Thoracic aorta (tissue), 2 donors: ENCODE measurements at places on chromosomes 12 and 14.

DNA sequence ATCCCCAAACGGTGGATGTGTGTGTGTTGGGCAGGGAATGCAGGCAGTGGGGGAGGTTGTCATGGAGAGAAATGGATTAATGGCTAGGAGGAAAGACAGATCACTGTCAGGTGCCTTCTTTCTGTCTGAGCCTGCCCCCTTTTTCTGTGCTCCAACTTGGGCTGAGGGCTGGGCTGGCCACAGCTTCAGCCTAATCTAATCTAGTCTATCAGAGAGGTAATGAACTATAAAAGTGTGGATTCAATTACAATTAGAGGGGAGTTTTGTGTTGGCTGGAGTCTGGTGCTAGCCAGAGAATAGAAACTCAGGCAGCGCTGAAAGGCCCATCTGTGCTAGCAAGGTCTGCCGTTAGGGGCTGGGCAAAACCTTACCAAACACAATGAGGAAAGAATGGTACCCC is 41.2 kb downstream of the NEUROD4 start:
- no peaks in the 10 kb centered on the region for H3K4me1 ChIP-seq
- H3K27ac ChIP-seq = no peak overlapping the region
- no peaks in the 10 kb centered on the region for H3K36me3 ChIP-seq

GRCh38 chr14:60905923-60906322 is 75.0 kb downstream of the TRMT5 start:
- DNase-seq = no peak
- no peak overlapping the region for H3K27ac ChIP-seq
- H3K4me3 ChIP-seq = no peak overlapping the region

GRCh38 chr12:51275088-51275487 is 4.9 kb upstream of the SMAGP start:
- DNase-seq = no peak
- no peaks in the 10 kb centered on the region for H3K27me3 ChIP-seq

GRCh38 chr12:101076921-101077320 is 133.1 kb downstream of the SLC5A8 start:
- H3K36me3 ChIP-seq = no peaks in the 10 kb centered on the region
- peak overlapping the region; percentile 54 for H3K27ac ChIP-seq
- H3K4me1 ChIP-seq = peaks cover 39% of the 10 kb centered on the region
- DNase-seq = no peak

- H3K4me1 ChIP-seq = no peaks in the 10 kb centered on the region
- H3K27me3 ChIP-seq = no peaks in the 10 kb centered on the region
- DNase-seq = no peak
- no peak overlapping the region for H3K27ac ChIP-seq
Measured at GRCh38 chr12:10501030-10501429, 4.7 kb upstream of the EIF2S3B start.

- H3K4me1 ChIP-seq = no peaks in the 10 kb centered on the region
- H3K27me3 ChIP-seq = no peaks in the 10 kb centered on the region
- H3K36me3 ChIP-seq = peaks cover 17% of the 10 kb centered on the region
- no peak for DNase-seq
Measured at GRCh38 chr12:66345212-66345611, 42.9 kb downstream of the HELB start.

DNA sequence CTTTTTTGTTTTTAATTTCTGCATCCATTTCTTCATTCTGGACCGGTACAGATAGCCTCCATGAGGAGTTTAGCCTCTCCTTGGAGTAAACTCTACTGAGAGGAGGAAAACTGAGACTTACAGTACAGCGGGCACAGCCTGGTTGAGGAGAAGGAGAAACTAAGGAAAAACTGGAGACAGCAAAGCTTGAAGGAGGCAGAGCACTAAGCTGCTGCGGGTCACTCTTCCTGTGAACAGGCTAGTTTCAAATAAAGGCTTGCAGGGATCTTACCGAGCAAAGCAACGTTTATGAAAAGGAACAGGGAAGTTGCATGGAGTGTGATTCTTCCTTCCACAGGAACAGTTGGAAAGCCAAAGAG is 348 bp upstream of the SSTR1 start:
- no peaks in the 10 kb centered on the region for H3K27me3 ChIP-seq
- H3K27ac ChIP-seq = no peak overlapping the region
- H3K36me3 ChIP-seq = no peaks in the 10 kb centered on the region
- no peak for DNase-seq
- H3K4me1 ChIP-seq = peaks cover 34% of the 10 kb centered on the region
- H3K4me3 ChIP-seq = peak overlapping the region; percentile 71

DNA sequence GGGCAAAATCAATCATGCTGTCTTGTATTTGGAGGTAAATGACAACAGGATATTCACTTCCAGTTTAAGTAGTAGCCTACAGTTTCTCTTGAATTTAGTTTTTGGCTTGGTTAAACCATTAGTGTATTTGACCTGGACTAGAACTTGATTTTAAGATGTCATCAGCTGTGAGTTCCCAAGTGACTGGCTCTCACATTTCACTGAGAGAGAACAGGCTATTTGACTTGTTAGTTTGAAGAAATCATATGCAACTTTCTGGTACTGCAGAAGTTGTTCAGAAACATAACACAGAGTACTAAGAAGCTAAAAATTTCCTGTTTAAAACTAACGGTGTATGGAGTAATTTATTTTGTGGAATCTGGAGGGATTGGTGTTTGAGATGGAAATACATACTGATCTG is 22.3 kb downstream of the MNAT1 start:
- H3K27me3 ChIP-seq = no peaks in the 10 kb centered on the region
- H3K36me3 ChIP-seq = no peaks in the 10 kb centered on the region
- DNase-seq = no peak
- no peak overlapping the region for H3K27ac ChIP-seq
- H3K4me1 ChIP-seq = no peaks in the 10 kb centered on the region

GRCh38 chr12:19856389-19856788 is 417.1 kb downstream of the AEBP2 start:
- DNase-seq = no peak
- peak overlapping the region; percentile 48 for H3K4me3 ChIP-seq
- H3K4me1 ChIP-seq = peaks cover 3% of the 10 kb centered on the region
- no peaks in the 10 kb centered on the region for H3K36me3 ChIP-seq
- no peaks in the 10 kb centered on the region for H3K27me3 ChIP-seq

- H3K27ac ChIP-seq = no peak overlapping the region
- no peaks in the 10 kb centered on the region for H3K4me1 ChIP-seq
- no peaks in the 10 kb centered on the region for H3K27me3 ChIP-seq
- H3K4me3 ChIP-seq = no peak overlapping the region
Measured at GRCh38 chr14:87908550-87908949, 84.4 kb downstream of the GALC start.

- no peak for DNase-seq
- no peaks in the 10 kb centered on the region for H3K27me3 ChIP-seq
- H3K27ac ChIP-seq = no peak within 1 kb of the TSS
- H3K36me3 ChIP-seq = no peaks in the 10 kb centered on the region
Measured at GRCh38 chr12:55330446-55330845, at the start of gene OR6C3. OR6C3 (plus strand) TSS chr12:55330746; CDS start chr12:55331701, 955 bp downstream.

DNA sequence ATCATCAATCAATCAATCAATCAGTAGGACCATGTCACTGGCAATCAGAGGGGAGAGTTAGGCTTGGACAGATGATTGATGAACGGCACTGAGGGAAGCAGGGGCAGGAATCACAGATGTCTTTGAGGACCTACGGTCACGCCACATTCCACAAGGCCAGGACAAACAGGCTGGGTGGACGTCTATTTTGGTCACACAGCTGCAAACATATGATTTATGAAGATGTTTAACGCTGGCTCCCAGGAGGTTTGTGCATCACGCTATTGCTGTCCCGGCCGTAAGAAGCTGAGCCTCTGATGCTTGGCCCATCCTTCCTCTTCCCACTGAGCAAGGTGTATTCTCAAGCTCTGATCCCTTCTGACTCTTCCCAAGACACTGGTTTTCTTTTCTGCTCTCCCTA is 160.8 kb downstream of the FOXN3 start:
- no peak overlapping the region for H3K4me3 ChIP-seq
- no peaks in the 10 kb centered on the region for H3K36me3 ChIP-seq
- H3K4me1 ChIP-seq = peaks cover 4% of the 10 kb centered on the region

DNA sequence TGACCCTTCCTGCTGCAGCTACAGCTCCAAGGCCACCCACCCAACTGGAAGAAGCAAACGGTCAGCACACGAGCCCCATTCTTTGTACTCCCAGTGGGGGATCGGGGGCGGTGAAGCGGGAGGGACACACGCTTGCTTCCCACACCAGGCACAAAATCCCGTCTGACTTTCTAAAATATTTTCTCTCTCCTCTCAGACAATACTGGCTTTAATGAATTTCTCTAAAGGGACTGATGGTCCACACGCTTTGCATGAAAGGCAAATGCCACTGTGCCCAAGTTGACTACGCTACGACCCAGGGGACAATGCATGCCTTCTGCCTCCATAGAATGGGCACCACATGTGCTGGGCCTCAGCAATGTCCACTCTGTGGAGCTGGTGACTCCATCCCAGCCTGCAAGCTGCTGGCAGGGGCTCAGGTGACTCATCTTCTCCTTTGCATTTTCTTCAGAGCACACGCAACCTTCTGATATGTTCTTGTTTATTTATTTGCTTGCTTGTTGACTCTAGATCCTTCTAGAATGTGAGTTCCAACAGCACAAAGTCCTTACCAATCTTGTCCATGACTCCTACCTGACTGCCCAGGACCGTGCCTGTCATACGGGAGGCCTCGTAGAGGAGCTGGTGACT is 15.6 kb downstream of the SYNE3 start:
- no peaks in the 10 kb centered on the region for H3K36me3 ChIP-seq
- no peak for DNase-seq
- H3K27me3 ChIP-seq = no peaks in the 10 kb centered on the region
- H3K4me1 ChIP-seq = peaks cover 38% of the 10 kb centered on the region
- no peak overlapping the region for H3K4me3 ChIP-seq

- H3K4me3 ChIP-seq = no peak overlapping the region
- H3K36me3 ChIP-seq = no peaks in the 10 kb centered on the region
- no peak for DNase-seq
- no peaks in the 10 kb centered on the region for H3K27me3 ChIP-seq
- no peak overlapping the region for H3K27ac ChIP-seq
- H3K4me1 ChIP-seq = no peaks in the 10 kb centered on the region
Measured at GRCh38 chr14:25026476-25027137, 23.3 kb downstream of the STXBP6 start.

GRCh38 chr14:23663127-23663526 is 27.0 kb downstream of the DHRS2 start:
- no peak for DNase-seq
- H3K36me3 ChIP-seq = no peaks in the 10 kb centered on the region
- no peak overlapping the region for H3K4me3 ChIP-seq
- no peak overlapping the region for H3K27ac ChIP-seq
- H3K4me1 ChIP-seq = no peaks in the 10 kb centered on the region

- H3K27ac ChIP-seq = no peak overlapping the region
- no peaks in the 10 kb centered on the region for H3K27me3 ChIP-seq
- no peaks in the 10 kb centered on the region for H3K36me3 ChIP-seq
- H3K4me1 ChIP-seq = no peaks in the 10 kb centered on the region
Measured at GRCh38 chr14:76456200-76456599, 80.3 kb downstream of the ESRRB start.

GRCh38 chr12:107600581-107601144 is 84.9 kb upstream of the PWP1 start:
- no peaks in the 10 kb centered on the region for H3K36me3 ChIP-seq
- H3K27me3 ChIP-seq = no peaks in the 10 kb centered on the region
- no peak for DNase-seq
- H3K4me1 ChIP-seq = no peaks in the 10 kb centered on the region
- no peak overlapping the region for H3K4me3 ChIP-seq
